Adrenal gland (tissue), 19 donors: ENCODE measurements at places on chromosomes 3 and 15.

- DNase-seq, result no peak
These were observed 79.8 kb upstream of the SOX2 start for GRCh38 chr3:181631901-181632300.

GRCh38 chr3:194073926-194074325 is 62.0 kb upstream of the HES1 start:
- DNase-seq, result no peak

DNA sequence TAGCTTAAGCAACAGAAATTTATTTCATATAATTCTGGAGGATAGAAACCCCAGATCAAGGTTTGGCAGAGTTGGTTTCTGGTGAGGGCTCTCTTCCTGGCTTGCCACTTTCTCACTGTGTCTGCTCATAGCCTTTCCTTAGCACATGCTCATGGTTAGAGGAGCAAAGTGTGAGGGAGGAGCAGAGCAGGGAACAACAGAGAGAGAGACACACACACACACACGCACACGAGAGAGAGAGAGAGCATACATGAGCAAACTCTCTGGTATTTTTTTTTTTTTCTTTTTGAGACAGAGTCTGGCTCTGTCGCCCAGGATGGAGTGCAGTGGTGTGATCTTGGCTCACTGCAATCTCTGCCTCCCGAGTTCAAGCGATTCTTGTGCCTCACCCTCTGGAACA is 36.8 kb upstream of the ZDHHC23 start:
- no peak for DNase-seq

DNA sequence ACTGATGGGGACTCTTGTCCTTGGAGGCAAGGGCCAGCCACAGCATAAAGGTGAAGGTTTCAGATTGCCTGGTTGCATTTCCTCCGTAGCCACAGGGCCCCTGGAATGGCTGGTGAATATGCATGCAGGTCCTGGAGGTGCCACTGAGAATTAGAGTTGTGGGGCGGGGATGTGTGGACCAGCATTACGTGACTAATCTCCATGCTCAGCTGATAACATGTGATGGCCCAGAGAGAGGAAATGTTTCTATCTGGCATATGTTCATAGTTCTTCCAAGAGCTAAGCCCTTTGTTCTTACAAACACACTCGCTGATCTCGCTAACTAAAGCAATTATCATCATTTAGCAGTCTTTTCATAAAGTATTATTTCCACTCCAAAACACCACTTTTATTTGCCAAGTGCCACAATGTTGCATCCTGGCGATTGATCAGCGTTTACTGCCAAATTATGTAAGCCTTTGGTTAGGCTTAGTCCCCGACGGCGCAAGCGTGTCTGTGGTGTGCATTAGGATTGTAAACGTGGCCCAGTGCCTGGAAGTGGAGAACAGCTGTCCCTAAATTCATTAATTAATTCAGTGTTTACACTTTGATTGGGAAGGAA is 55.9 kb downstream of the CGNL1 start:
- DNase-seq, result no peak

GRCh38 chr3:150639262-150639661 is 36.1 kb downstream of the SELENOT start:
- no peak for DNase-seq

DNA sequence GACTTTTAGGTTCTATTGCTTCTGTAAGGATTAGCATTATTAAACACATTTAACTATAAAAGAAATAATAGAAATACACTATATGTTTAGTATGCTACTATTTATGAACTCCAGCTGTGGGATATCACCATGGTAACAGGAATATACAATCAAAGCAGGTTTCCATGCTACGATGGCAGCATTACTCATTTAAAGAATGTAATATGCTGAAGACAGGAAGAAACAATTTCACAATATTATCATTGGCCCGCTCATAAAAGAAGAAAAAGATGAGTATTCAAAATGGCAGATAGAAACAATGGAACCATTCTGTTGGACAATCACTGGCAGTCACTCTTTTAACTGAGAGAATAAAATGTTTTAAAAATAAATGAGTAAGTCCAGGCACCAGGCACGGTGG is 153.4 kb downstream of the CBLB start:
- no peak for DNase-seq

- DNase-seq, result no peak
These were observed 14.6 kb upstream of the ELP6 start for GRCh38 chr3:47527952-47528725.

DNA sequence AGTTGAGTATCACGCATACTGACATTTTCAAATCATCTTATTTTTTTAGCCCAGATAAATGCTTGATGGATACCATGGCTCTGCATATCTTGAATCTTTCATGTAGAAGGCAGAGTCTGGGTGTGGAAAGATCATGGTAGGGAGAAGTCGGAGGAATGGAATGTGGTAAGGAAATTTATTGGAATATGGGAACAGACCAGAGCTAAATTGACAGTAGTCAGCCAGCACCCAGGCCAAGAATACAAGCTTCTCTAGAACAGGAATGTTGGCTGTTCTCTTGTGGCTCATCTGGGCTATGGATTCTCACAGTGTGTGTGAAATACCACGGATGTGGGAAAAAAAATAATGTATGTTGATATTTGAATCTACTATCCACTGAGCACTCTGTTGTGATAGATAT is 305.7 kb upstream of the COL8A1 start:
- DNase-seq, result no peak

DNA sequence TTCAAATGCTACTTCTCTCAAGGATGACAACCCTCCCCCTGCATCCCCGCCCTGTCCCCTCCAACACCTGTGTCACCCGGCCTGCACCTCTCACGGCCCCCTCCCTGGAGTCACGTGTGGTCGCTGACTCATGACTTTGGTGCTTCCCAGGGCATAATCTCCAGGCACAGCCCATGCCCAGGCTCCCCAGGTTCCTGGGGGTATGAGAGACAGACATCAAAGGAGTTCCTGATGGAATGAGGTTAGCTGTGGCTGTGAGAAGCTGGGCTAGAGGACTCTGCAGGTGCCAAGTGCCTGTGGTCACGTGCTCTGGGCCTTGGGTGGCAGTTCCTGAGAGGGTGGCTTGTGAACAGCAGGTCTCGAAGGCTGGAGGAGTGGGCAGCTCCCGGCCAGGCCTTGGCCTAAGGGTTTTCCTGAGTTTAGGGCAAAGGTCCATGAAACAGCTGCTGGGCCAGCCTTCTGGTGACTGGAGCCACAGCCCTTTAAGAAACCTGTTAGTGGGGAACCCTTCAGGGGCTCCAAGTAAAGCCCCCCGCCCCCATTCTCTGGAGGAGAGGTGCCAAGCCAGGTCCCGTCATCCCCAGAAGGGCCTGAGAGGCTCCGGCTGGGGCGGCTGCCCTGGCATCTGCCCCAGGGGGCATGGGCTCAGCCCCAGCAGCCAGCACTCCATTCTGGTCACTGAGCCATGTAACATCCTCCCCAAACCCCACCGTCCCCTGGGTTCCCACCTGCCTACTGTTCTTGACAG is 230.0 kb downstream of the XXYLT1 start:
- no peak for DNase-seq

DNA sequence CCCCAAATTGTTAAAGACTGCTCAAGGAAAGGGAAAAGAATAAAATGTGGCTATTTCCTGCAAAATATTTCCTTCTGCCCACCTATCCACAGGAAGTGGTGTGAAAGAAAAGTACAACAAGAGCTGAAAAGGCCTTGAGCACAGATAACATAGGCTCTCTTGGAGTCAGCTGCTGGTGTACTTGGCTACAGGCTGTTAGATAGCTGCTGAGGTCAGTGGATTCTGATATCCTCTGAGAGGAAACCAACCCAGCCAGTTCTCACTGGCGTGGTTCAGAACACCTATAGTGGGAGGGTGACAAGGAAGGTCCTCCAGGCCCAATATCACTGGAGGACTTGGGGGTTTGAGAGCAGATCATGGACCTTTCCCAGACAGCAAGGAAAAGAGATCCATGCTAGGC is 124.4 kb upstream of the GAP43 start:
- no peak for DNase-seq

DNA sequence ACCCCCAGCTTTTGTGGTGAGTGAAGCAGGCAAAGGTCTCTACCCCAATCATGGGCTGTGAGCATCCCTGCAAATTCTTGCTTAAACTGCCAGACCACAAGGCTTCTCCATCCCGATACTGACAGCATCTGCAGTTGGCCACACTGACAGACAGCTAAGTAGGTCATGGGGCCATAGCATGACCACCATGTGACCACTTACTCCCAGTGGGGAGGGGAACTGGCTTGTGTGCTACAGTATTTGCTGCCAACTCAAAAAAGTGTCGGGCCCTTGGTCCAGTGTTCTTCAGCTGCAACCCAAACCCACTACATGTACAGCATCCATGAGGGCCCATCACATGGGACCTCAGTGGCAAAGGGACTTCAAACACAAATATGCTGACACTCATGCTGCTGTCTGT is 103.4 kb downstream of the SEC22A start:
- DNase-seq, result no peak

- DNase-seq, result peak; percentile 58
These were observed 27.1 kb downstream of the CLRN1 start for GRCh38 chr3:150945226-150946032.

DNA sequence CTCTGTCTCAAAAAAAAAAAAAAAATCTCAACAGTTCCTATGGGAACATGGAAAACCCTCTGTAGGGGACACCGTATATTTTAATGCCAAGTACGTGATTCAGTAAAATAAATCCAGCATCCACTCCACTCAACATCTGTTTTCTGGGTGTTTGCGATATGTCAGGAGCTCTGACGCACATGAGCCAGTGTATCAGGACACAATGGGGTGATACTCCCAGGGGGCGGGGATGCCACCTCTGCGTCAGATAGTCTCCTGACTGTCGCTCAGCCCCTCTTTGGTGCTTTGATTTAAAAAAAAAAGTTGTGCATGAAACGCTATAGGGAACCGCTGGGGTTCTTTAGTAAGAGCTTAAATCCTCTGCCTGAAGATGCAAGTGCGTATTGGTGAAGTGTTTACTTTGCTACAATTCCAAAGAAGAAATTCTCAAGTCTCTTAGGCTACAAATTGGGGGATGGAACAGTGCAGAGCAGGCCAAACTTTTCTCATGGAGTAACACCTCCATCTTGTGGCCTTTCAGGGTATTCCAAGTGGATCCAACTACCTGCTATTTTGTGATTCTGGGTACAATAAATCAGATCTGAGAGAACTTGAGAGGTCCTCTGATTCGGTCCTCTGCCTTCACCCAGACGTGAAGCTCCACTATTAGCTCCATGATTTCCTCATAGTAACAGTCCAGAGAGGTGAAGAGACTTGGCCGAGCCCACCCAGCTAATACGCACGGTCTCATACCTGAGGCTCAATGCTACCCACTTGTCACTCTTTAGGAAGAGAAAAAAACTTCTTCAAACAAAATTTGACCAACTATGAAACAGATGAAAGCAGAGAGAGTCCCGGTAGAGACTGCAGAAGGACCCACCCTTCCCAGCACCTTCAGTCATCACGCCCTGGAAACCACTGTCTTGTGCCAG is 9.3 kb upstream of the NR2E3 start:
- DNase-seq, result peak; percentile 39

DNA sequence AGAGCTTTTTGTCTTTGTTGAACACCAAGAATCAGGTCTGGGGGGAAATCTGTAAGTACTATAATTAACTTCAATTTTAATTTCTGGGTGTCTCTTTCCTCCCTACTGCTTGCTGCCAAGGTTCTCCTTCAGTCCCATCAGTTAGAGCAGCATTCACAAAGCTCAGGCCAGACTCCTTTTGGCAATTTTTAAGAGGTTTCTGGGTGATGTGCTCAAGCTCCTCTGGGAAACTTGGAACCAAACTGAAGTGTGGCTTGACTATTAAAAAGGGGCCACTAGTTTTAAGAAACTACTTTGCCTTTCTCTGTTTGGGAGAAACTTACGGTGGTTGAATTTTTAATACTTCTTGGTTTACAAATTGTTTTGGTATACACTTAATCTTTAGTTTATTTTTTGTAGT is 227.7 kb upstream of the SOX2 start:
- no peak for DNase-seq

- DNase-seq, result no peak
These were observed 50.4 kb downstream of the TCF12 start for GRCh38 chr15:56968821-56969220.

DNA sequence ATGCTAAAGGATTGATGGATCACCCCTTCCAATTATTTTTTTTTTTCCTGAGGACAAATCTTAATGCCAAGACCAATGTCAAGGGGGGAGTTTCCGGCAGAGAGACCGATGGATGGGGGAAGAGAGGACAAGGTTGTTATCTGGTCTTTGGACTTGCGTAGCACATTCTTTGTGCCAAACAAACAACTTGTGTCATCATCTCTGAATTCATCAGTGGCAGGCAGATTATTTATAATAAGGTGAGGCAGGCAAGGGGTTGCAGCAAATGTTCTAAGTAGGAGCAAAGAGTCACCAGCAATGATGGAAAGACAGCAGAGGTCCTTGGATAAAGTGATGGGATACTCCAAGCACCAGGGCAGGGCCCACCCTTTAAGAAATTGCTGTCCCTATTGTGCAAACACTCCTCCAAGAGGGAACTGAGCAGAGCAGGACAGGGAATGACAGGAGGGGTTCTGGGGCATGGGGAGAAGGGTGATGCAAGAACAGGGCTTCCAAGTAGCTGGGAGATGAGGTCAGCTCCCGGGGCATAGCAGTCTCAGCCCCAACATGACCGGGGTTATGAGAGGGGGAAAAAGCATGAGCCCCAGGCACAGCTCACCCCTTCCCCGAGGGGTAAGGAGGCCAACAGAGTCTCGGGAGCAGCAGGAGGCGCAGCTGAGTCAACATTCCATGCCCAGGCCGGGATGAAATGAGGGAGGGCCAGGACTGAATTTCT is 57.4 kb downstream of the ANXA2 start:
- no peak for DNase-seq

DNA sequence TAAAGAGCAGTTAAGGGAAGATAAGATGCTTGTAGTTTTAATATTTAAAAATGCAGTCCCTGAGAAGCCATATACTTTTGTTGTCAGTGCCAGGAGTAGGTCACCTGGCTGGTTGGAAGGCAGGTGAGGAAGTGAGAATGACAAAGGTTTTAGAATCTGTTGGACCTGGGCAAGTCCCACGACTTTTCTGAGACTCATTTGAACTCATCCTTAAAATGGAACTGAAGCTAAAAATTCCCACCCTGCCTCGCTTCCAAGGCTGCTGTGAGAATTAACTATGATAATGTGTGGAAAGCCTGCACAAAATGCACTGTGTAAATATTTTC is 77.1 kb downstream of the IQSEC1 start:
- DNase-seq, result no peak

DNA sequence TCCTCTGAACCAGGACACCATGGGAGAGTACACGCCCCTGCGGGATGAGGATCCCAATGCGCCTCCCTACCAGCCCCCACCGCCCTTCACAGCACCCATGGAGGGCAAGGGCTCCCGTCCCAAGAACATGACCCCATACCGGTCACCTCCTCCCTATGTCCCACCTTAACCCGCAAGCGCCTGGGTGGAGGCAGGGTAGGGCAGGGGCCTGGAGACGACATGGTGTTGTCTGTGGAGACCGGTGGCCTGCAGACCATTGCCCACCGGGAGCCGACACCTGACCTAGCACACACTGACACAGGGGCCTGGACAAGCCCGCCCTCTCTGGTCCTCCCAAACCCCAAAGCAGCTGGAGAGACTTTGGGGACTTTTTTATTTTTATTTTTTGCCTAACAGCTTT is 21.2 kb upstream of the BSN start:
- no peak for DNase-seq
